Activated CD8-positive, alpha-beta T cell treated with anti-CD3 and anti-CD28 coated beads, Interleukin-2, amount 10 ng/mL, durations not matched to agents 7 days and 5 days (primary cell): ENCODE measurements at places on chromosomes 1 and 21.

DNA sequence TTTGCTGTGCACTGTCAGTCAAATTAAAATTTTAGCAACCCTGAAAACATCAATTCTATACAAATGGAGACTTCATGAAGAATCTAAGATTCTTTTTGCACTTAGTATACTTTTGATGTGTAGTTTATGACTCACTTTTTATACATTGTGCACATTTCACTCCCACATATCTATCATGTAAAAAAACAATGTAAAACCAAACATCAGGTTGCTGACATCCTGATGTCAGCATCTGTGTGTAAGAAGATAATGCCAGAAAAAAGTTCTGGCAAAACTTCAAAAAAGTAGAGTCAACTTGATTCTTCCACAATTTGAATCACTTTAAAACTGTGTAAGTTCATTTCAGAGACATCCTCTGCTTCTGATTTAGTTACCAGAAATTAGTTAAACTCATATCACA lies 115.7 kb downstream of the CENPF start:
- no peak for DNase-seq

DNA sequence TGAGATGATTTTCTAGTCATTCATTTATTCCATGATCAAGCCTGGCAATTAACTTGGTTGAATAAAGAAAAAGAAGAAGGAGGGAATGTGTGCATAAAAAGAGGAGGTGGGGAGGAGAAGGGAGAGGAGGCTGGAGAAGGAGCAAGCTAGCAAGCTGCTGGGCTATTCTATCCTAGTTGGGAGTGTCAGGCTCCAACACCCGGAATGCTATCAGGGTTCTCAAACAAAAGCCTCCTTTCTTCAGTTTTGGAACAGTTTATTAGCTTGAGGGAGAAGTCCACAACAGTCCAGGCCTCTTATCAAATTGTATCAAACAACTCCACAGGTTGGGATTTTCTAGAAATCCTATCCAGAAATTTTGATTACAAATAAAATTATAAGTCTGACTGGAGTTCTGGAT lies 80.0 kb downstream of the BCAR3 start:
- DNase-seq: no peak

GRCh38 chr1:115501476-115501875 lies 140.3 kb upstream of the VANGL1 start:
- no peak for DNase-seq

GRCh38 chr21:27590271-27590670 lies 623.4 kb upstream of the ADAMTS5 start:
- no peak for DNase-seq

DNA sequence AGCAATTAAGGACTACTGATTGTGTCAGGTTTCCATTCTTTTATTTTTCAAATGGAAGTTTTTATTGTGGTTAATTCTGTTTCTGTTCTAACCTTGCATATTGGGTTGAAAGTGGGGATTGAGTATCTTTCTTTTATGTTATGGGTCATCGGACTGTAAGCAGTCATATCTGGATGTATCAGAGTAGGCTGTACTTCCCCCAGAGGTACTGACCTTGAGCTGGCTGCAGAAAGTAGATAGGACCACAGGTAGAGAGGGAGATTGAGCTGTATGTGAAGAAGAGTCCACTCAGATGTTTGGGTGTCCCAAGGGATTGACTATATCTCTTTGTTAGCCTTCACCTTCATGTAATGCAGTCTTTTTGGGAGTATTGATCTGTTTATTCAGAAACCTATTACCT lies 20.5 kb upstream of the ALG14 start:
- no peak for DNase-seq

- no peak for DNase-seq
Observed at GRCh38 chr1:25451908-25452307, 21.2 kb downstream of the MACO1 start.

- no peak for DNase-seq
Observed at GRCh38 chr1:48665708-48666407, 110.8 kb downstream of the BEND5 start.

- DNase-seq: no peak
Observed at GRCh38 chr1:247293047-247293446, 37.2 kb downstream of the VN1R5 start.

- no peak for DNase-seq
Observed at GRCh38 chr1:151476083-151476482, 16.8 kb upstream of the POGZ start.
